ENCODE measurements at places on chromosomes 5 and 9.

GRCh38 chr5:115541611-115542010 lies 3.0 kb downstream of the FEM1C start:
- no peak for DNase-seq

DNA sequence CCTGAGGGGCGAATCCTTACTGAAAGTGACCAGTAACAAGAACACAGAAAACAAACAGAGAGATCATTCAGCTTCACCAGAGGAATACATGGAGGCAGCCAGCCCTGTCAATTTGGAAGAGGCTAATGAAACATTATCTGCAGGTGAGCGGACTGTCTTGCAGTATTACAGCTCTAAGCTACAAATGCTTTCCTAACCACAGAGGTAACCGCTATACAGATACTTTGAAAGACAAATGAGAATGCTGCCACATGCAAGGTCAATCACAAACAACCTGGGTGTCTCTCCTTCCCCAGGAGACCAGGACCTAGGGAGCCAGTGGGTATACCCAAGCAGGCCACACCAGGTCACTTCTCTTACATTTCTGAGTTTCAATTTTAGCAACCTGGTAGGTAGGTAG lies 30.2 kb downstream of the EFNA5 start:
- DNase-seq, result no peak

- DNase-seq, result peak; percentile 15
Observed at GRCh38 chr5:87751824-87752223, 339.1 kb upstream of the CCNH start.

GRCh38 chr9:21782205-21782604 lies 20.2 kb upstream of the MTAP start:
- DNase-seq, result no peak

DNA sequence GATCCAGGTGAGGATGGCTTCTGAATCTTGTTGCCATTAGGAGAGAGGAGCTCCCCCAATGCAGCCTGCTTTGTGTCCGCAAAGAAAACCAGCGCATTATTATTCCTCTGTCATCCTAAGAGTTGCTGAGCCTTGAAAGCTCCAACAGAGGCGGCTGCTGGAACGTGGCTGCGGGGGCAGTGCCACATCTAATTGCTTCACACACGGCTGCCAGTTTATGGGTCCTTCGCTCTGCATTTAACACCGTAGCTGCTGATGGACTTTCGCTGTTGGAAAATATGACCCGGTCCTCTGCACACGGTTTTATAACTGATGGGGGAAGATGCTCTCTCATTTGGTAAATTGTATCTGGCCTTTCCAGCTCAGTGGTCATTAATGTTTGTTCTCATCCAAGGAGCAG lies 38.0 kb downstream of the ZNF622 start:
- DNase-seq, result no peak

GRCh38 chr5:169404223-169404622 lies 103.3 kb upstream of the SLIT3 start:
- DNase-seq, result no peak
